Stimulated activated CD4-positive, alpha-beta T cell treated with anti-CD3 and anti-CD28 coated beads, Interleukin-4, amount 100 ng/mL, for 24 hours (primary cell): ENCODE measurements at places on chromosomes 1 and 21.

DNA sequence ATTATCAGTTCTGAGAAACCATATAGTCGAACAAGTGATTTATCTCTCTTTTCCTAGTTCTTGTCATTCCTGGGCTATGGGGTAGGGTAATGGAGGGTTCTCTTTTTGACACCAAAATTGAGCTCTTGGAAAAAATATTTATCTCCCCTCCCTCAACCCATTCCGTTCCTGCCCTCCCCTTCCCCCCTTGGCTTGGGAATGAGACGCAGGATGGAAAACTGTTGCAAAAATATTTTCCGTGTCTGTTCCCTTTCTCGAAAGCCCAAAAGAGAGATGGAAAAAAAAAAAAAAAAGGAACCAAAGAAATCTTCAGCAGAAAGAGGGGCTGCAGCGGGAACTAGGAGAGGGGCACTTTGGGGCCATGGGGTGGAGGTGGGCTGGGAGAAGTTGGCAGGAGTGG lies 766 bp downstream of the ATP2B4 start:
- DNase-seq: no peak

DNA sequence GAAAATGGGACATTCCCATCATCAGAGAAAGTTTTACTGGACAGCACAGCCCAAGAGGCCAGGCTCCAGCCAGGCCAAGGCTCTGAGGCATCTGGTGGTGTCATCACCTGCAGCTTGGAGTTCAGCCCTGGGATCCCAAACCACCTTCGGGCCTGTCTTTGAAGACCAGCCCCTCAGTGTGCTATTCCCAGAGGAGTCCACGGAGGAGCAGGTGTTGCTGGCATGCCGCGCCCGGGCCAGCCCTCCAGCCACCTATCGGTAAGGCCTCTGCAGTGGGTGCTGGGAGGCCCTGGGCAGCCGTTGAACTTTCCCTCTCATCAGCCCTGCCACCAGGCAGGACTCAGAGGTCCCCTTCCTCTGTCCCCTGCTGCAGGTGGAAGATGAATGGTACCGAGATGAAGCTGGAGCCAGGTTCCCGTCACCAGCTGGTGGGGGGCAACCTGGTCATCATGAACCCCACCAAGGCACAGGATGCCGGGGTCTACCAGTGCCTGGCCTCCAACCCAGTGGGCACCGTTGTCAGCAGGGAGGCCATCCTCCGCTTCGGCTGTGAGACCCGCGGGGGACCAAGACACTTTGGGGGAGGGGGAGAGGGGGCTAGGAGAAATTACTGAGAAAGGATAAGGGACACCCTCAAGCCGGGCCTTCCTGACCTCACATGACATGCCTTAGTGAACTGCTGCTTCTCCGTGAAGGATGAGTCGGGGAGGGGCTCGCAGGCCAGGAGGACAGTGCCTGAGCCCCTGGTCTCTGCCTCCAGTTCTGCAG lies 15.0 kb downstream of the CNTN2 start:
- no peak for DNase-seq

DNA sequence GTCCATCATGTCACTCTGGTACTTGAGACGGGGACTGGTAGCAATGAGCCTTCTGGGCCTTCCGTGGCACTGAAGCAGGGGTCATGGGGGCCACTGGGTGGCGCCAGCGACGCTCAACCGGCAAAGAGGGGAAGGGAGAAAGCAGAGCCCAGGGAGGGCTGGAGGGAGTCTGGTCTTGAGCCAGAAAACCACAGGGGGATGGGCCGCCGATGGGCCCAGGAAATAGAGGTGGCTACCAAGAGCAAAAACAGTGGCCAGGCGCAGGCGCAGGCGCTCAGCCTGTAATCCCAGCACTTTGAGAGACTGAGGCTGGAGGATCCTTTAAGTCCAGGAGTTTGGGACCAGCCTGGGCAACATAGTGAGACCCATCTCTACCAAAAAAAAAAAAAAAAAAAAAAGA lies 21.8 kb downstream of the EXOC8 start:
- peak; percentile 27 for DNase-seq

- no peak for DNase-seq
Observed at GRCh38 chr1:58927722-58928085, 143.9 kb upstream of the JUN start.

DNA sequence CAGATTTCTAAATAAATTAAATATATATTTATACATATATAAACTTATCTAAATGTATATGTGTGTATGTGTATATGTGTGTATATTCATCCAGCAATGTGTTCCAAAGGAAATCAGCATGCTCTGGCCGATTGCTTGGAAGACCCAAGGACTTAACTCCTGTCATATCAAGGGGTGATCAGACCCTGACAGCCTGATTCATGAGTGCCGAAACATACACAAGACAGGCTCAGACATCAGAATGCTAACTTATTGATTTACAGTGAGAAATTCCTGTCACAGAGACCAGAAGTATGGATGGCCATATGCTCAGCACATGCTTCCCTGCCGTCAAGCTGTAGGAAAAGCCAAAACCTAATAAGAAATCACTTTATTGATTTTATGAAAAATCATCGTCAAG lies 545.1 kb upstream of the NR5A2 start:
- DNase-seq: no peak

GRCh38 chr1:41542196-41542930 lies 57.9 kb upstream of the EDN2 start:
- no peak for DNase-seq

- DNase-seq: no peak
Observed at GRCh38 chr1:170064821-170065220, 9.7 kb downstream of the KIFAP3 start.

DNA sequence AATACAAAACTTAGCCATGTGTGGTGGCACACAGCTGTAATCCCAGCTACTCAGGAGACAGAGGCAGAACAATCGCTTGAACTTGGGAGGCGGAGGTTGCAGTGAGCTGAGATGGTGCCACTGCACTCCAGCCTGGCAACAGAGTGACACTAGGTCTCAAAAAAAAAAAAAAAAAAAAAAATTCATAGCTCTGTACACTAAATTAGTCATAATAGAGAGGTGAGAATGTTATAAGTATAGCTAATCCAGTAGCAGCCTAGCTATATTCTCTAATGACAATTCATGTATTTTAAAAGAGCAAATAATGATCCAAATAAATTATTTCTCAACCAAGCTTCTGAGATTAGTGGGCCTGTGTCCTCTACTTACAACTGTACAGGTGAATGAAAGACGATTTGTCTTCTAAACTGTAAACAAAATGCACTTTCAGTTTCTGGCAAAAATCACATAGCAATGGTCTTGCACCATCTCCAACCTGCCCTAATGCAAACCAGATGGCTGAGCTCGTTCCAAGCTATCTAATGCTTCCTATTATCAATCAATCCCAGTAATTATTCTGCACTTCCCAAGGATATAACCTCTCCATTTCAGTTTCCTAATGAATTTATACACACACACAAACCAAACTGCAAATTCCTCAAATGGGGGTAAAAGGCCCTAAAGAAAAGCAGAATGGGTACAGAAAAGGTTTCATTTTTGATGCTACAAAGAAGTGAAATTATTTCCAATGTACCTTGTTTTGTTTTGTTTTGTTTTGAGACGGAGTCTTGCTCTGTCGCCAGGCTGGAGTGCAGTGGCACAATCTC lies 56.5 kb downstream of the GATAD2B start:
- no peak for DNase-seq

GRCh38 chr1:159980076-159980475 lies 26.0 kb upstream of the SLAMF9 start:
- no peak for DNase-seq

GRCh38 chr1:25610822-25611630 lies 5.6 kb upstream of the MAN1C1 start:
- no peak for DNase-seq

- peak; percentile 34 for DNase-seq
Observed at GRCh38 chr1:11730429-11730891, 5.5 kb upstream of the AGTRAP start.

DNA sequence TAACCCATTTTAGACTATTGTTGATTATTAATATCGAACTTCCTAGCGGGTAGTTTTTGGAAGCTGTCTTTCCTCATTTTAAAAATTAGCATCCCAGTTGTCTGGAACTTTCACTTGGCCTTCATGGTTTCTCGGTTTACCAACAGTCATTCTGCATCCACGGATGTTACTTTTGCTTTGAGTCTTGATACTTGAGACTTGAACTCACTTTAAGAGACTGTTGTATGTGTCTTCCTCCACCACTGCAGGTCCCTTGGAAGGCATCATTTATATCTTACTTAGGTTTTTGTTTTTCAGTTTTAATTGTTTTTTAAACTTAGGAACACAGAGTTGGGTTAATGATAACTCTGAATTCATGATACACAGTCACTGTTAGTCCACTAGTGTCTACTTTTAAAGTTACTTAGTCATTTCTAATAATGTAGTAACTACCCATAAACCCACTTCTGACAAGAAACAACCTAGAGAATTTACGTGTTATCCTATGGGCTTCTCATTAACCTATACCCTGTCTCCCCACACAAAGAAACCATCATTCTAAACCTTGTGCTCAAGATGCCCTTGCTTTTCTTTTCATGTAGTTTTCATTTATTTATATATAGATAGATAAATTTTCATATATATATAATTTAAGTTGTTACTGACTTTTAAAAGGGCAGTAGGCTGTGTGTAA lies 152.6 kb downstream of the ZP4 start:
- no peak for DNase-seq

DNA sequence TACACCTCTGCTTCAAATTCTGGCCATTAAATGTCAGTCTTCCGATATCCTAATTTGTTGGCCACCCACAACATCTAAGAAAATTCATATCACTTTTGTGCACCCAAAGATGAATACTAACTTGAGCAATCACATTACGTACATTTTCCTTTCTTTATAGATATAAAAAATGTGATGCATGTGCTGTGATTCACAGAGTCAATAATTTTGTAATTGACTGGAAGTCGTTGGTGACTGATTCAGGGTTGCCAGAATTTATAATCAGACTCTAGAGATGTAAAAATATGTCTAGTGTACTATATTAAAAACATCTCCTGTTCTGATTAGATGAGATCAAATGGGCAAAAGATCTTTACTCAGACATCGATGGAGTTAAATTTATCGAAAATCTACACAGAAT lies 150.0 kb upstream of the KCTD3 start:
- no peak for DNase-seq

GRCh38 chr1:156388174-156389137 lies 19.4 kb downstream of the RHBG start:
- no peak for DNase-seq

GRCh38 chr1:90823686-90824085 lies 106.6 kb upstream of the BARHL2 start:
- no peak for DNase-seq

DNA sequence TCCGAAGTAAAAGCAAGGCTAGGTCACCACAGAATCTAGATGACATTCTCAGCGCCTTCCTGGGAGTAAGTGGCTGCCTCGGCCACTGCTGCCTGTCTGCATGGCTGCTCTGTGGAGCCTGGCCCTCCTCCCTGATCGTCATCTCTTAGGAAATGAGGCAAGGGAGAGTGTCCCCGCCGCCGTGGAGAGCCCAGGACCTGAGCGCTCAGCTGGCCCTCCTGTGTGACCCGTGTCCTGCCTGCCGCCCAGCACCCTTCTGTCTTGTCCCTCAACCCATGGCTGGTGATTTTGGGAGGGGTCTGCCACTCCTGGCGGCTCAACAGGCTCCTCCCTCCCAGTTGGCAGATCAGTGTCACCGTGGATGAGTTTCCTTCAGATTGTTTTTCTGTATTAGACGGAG lies 156.4 kb upstream of the COL6A1 start:
- DNase-seq: no peak

- no peak for DNase-seq
Observed at GRCh38 chr1:61193808-61194207, 111.4 kb downstream of the NFIA start.

GRCh38 chr1:204503122-204503912 lies 8.7 kb upstream of the PIK3C2B start:
- DNase-seq: peak; percentile 44

- peak; percentile 51 for DNase-seq
Observed at GRCh38 chr1:246566813-246567645, 773 bp downstream of the CNST start.

GRCh38 chr1:17632541-17633184 lies 93.2 kb downstream of the ARHGEF10L start:
- no peak for DNase-seq

DNA sequence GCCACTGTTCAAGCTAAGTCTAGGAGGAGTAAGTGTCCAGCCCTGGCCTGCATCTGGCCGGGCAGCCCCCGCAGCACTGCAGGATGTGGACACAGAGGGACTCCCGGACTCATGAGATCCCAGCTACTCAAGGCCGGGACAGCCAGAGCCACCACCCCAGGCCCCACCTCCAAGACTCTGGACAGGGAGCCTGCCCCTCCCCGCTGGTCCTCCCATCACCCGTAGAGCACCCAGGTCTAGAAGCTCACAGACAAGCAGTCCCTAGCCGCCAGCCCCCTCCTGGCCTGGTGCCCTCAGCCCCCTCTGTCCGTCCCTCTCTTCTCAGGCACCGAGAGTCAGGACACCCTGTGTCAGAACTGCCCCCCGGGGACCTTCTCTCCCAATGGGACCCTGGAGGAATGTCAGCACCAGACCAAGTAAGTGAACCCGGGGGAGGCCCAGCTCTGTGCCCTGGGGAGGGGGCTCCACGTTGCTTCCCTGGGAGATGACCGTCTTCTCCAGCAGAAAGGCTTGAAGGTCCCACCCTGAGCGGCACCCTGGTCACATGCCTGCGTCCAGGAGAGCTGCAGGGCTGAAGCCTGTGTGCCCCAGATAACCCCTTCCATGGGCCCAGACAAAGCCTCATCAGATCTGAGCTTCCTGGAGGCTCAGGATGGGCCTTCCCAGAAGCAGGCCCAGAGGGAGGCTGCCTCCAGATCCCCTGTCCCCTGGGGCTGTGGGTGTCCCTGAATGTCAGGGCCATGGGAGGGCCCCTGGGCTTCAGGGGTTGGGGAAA lies 4.3 kb downstream of the TNFRSF14 start:
- no peak for DNase-seq

DNA sequence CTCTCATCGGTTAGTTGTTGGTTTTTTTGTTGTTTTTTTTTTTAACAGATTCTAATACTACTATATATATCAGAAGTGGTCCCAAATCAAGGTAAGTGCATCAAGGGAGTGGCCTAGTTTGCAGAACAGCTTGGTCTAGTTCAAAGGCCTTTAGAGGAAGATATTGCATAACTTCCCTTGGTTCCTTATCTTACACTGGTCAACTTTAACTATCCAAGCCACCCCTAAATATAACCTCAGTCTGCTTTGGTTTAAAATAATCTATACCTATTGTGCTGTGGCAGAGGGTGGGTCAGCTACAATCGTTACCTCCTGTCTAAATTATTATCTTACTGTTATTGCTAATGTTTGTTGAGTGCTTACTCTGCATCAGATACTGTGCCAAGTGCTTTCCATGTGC lies 6.9 kb downstream of the S100A12 start:
- no peak for DNase-seq

GRCh38 chr1:204575221-204576190 lies 59.3 kb downstream of the MDM4 start:
- DNase-seq: no peak
